ENCODE measurements at places on chromosomes 13 and 19. TPM values are rescaled to one million over a fixed set of nuclear protein-coding genes. Genes with fewer than 3 reads are reported as not detected.

C19orf67 gene
- total RNA-seq = not detected

- H3K36me3 ChIP-seq = no peaks in the 10 kb centered on the region
- H3K4me3 ChIP-seq = no peak overlapping the region
- H3K27me3 ChIP-seq = peaks cover 3% of the 10 kb centered on the region
Measured at GRCh38 chr13:34733721-34734120, 208.3 kb upstream of the NBEA start.

GRCh38 chr19:48444129-48444935, 1.5 kb upstream of the GRWD1 start:
- DNase-seq = no peak
- H3K4me1 ChIP-seq = peaks cover 33% of the 10 kb centered on the region
- peaks cover 4% of the 10 kb centered on the region for H3K36me3 ChIP-seq
- H3K27me3 ChIP-seq = no peaks in the 10 kb centered on the region
- peak overlapping the region; percentile 97 for H3K4me3 ChIP-seq
- H3K27ac ChIP-seq = peak overlapping the region; percentile 96

ZNF317 gene
- total RNA-seq = 40.9 TPM

- peak overlapping the region; percentile 62 for H3K27ac ChIP-seq
- no peaks in the 10 kb centered on the region for H3K27me3 ChIP-seq
- peak overlapping the region; percentile 11 for H3K4me3 ChIP-seq
- peak; percentile 57 for DNase-seq
- H3K4me1 ChIP-seq = peaks cover 62% of the 10 kb centered on the region
Measured at GRCh38 chr19:19461671-19462622, 53.4 kb downstream of the TSSK6 start.

GRCh38 chr19:31226151-31226935, 122.9 kb downstream of the TSHZ3 start:
- no peak overlapping the region for H3K4me3 ChIP-seq
- DNase-seq = no peak
- no peak overlapping the region for H3K27ac ChIP-seq
- H3K4me1 ChIP-seq = no peaks in the 10 kb centered on the region

GRCh38 chr19:41638641-41639081, 11.8 kb upstream of the CEACAM4 start:
- H3K27me3 ChIP-seq = no peaks in the 10 kb centered on the region
- H3K4me3 ChIP-seq = no peak overlapping the region
- H3K27ac ChIP-seq = no peak overlapping the region

DNA sequence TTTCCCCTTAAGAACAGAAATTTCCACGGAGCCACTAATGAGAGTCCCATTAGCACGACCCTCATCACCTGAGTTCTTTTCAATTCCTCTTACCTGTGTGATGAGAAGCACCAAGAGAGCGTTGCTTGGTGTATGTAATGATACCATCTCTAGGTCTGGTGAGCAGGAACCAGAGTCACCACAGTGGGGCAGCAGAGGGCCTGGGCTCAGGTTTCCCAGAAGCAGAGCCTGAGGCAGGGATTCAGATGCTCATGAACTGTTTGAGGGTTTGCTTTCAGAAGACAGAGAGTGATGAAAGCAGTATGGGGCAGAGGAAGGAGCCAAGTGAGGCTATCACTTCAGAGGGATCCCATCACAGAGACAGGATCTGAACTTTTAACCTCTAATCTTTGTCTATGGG, 3.1 kb upstream of the PTPRH start:
- H3K27me3 ChIP-seq = peaks cover 13% of the 10 kb centered on the region
- DNase-seq = peak; percentile 40
- peak overlapping the region; percentile 24 for H3K4me3 ChIP-seq
- H3K4me1 ChIP-seq = peaks cover 22% of the 10 kb centered on the region

VSTM2B gene
- total RNA-seq = not detected
